ENCODE measurements at places on chromosomes 6 and 20. TPM values are rescaled to one million over a fixed set of nuclear protein-coding genes. Genes with fewer than 3 reads are reported as not detected.

DNA sequence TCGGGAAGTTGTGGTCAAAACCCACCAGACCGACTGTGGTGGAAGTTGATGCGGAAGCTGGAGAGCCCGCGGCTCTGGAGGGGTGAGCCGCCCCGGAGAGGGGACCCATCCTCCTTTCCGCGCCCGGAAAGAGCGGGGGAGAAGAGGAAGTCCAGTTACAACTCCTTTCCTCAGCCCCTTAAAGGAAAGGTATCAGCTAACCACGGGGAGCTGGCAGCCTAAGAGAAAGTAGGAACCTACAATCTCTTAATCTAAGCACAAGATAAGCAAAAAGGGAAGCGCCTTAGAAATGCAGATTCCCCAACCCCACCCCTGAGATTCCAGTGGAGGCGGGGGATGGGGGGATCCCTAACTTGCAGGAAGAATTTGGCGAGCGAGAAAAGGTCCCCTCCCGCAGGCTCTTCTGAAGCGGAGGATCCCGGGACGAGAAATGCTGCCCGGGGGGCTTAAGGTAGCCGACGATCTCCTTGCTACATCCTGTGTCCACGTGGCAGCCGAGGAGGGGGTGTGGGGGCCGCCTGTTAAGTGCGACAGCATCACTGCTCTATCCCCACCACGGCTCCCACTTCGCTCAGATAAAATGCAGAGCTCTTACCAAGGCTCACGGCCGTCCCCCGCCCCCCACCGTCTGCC is 87.5 kb downstream of the ZFP64 start:
- peaks cover 10% of the 10 kb centered on the region for H3K27me3 ChIP-seq
- DNase-seq, result no peak
- H3K4me3 ChIP-seq, result peak overlapping the region; percentile 14
- no peaks in the 10 kb centered on the region for H3K36me3 ChIP-seq

Gene CD40
- 2.6 TPM for total RNA-seq

- H3K27ac ChIP-seq, result no peak overlapping the region
- H3K27me3 ChIP-seq, result no peaks in the 10 kb centered on the region
- H3K4me1 ChIP-seq, result no peaks in the 10 kb centered on the region
- no peak overlapping the region for H3K4me3 ChIP-seq
- DNase-seq, result no peak
These were observed 70.3 kb downstream of the TMEM244 start for GRCh38 chr6:129790785-129791184.

DNA sequence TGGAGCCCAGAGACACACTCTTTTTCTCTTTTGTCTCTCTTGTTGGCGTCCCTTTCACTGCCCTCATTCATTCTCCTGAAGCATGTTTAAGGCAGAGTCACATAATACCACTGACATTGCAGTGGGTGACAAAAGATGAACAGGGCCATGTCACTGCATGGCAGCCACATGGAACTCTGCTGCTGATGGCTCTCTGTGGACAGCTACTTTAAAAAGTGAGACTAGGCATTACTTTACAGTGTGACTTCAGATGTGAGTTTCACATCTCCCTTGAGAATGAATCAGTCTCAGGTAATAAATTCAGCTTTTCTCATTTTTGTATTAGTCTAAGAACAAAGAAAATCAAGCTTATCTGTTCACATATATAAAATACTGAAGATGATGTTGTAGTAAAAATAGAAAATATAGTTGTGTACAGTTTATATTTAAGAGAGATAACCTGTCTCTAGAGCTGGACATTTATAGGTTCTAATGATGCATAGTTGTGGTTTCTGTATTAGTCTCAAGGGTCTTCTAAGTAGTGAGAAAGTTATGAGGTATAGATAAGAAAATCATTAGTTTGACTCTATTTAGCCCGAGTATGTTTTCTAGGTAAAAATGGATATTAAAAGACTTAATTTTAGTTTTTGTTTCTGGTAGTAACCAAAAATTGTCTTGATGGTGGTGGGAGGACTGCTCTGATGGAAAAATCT is 6.1 kb downstream of the MRS2 start:
- H3K4me1 ChIP-seq, result no peaks in the 10 kb centered on the region
- no peak for DNase-seq
- H3K27me3 ChIP-seq, result no peaks in the 10 kb centered on the region
- H3K4me3 ChIP-seq, result no peak overlapping the region
- H3K36me3 ChIP-seq, result peaks cover 3% of the 10 kb centered on the region

GRCh38 chr6:45289751-45290514 is 38.2 kb upstream of the RUNX2 start:
- no peak overlapping the region for H3K27ac ChIP-seq
- no peak for DNase-seq
- no peaks in the 10 kb centered on the region for H3K36me3 ChIP-seq

Gene MLN
- total RNA-seq, result not detected

DNA sequence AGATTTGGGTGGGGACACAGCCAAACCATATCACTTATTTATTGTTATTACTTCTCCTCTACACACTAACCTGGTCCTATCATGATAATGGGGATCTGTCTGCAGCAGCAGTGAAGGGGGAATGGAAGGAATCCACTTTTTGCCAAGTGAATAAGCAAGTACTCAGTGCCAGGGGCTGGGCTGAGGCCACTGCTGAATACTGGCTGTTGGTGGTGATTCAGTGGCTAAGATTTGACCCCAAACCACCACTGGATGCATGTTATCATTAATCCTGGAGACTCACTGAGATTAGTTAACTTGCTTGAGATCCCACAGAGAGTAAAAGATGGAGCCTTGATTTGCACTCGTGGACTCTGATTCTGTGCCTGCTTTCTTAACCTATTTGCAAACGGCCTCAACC is 127.7 kb downstream of the TSHZ2 start:
- H3K27ac ChIP-seq, result no peak overlapping the region
- no peaks in the 10 kb centered on the region for H3K27me3 ChIP-seq
- H3K36me3 ChIP-seq, result no peaks in the 10 kb centered on the region

Gene OR2B3
- total RNA-seq, result not detected

DNA sequence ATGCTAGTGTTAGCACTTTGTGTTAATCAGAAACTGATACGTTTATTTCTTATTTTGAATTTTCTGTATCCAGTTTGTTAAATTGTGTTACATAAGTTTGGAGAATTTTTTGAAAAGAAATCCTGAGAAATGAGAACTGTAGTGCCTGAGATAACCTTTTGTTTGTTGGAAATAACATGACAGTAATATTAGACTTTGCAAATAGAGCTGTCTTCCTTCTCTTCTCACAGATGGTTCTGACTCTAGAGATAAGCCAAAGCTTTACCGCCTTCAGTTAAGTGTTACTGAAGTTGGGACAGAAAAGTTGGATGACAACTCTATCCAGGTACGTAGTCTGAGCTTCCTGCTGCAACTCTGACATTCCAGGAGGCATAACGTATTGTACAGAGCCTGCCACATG is 69.9 kb downstream of the AFDN start:
- H3K36me3 ChIP-seq, result no peaks in the 10 kb centered on the region
- H3K27me3 ChIP-seq, result no peaks in the 10 kb centered on the region
- DNase-seq, result no peak
- no peak overlapping the region for H3K27ac ChIP-seq
- H3K4me1 ChIP-seq, result no peaks in the 10 kb centered on the region

DNA sequence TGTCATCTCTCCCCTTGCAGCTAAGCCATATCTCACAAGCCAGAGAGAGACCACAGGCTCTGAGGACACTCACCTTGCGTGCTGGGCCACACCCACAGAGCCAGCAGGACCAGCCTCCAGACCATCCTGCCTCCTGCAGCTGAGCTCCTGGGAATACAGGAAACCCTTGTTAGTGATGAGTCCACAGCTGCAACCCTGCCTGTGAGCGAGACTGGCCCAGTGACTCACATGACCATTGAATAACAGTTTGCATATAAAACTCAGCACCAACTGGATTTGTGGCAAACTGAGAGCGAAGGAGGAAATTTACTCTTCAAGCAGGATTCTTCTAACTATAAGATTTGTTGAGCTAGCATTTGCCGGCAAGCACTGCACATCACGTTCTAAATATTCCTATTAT is 3.0 kb downstream of the THBS2 start:
- H3K4me1 ChIP-seq, result no peaks in the 10 kb centered on the region
- no peaks in the 10 kb centered on the region for H3K27me3 ChIP-seq
- peak overlapping the region; percentile 83 for H3K27ac ChIP-seq
- no peaks in the 10 kb centered on the region for H3K36me3 ChIP-seq
- peak overlapping the region; percentile 52 for H3K4me3 ChIP-seq

Gene MACROD2
- 9.7 TPM for total RNA-seq

DNA sequence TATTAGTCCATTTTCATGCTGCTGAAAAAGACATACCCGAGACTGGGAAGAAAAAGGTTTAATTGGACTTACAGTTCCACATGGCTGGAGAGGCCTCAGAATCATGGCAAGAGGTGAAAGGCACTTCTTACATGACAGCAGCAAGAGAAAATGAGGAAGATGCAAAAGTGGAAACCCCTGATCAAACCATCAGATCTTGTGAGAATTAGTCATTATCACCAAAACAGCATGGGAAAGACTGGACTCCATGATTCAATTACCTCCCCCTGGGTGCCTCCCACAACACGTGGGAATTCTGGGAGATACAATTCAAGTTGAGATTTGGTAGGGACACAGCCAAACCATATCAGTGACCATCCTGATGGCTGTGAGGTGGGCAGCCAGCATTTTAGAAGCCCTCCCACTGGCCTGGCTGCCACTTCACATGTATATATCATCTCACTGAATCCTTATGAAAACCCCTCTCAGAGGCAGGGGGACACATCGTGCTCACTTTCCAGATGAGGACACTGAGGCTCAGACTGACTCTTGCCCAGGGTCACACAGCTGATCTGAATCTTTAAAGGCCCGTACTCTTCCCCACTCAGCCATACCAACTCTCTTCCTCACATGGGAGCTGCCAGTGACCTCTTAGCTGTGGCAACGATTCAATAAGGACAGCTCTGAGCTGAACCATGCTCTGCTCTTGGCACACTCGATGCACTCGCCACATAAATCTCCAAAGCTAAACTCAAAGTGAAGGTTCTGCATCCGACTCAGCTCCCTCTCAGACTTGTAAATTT is 25.7 kb downstream of the BMP7 start:
- H3K4me1 ChIP-seq, result peaks cover 5% of the 10 kb centered on the region
- no peaks in the 10 kb centered on the region for H3K27me3 ChIP-seq
- H3K4me3 ChIP-seq, result no peak overlapping the region
- no peak for DNase-seq
- no peak overlapping the region for H3K27ac ChIP-seq
- H3K36me3 ChIP-seq, result no peaks in the 10 kb centered on the region

GRCh38 chr20:527571-527886 is 16.1 kb downstream of the CSNK2A1 start:
- no peaks in the 10 kb centered on the region for H3K4me1 ChIP-seq
- no peaks in the 10 kb centered on the region for H3K36me3 ChIP-seq
- H3K27me3 ChIP-seq, result no peaks in the 10 kb centered on the region
- H3K4me3 ChIP-seq, result no peak overlapping the region
